ENCODE measurements at places on chromosomes 11 and 22. TPM values are rescaled to one million over a fixed set of nuclear protein-coding genes. Genes with fewer than 3 reads are reported as not detected.

Gene MS4A2
- total RNA-seq = not detected

Gene FXYD6
- total RNA-seq = 0.20 TPM

DNA sequence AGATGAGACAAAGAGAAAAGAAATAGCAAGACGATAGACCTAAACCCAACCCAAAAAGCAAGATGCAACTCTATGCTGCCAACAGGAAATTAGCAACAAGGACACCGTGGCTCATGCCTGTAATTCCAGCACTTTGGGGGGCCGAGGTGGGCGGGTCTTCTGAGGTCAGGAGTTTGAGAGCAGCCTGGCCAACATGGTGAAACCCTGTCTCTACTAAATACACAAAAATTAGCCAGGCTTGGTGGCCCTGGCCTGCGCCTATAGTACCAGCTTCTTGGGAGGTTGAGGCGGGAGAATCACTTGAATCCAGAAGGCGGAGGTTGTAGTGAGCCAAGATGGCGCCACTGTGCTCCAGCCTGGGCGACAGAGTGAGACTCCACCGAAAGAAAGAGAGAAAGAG is 24.3 kb upstream of the IL10RA start:
- no peak overlapping the region for H3K4me3 ChIP-seq
- no peak overlapping the region for H3K27ac ChIP-seq
- DNase-seq = no peak
- H3K4me1 ChIP-seq = peaks cover 35% of the 10 kb centered on the region

DNA sequence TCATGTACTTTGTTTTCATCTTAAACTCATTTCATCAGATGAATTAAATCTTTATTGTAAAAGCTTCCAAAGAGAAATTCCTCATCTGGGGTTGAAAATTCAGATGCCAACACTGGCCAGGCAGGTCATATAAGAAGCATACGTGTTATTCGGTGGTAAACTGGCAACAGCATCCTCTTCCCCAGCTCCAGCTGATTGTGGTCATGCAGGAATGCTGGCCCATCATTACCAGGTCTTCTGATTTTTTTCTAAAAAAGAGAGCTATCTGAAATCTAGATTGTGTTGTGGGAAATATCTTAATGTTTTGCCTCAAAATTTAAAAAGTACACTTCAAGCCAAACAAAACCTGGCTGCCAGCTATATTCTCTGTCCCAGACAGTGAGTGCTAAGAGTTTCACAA is 53.6 kb downstream of the ARFGAP2 start:
- no peaks in the 10 kb centered on the region for H3K4me1 ChIP-seq
- H3K4me3 ChIP-seq = no peak overlapping the region
- H3K27me3 ChIP-seq = no peaks in the 10 kb centered on the region
- no peaks in the 10 kb centered on the region for H3K36me3 ChIP-seq

DNA sequence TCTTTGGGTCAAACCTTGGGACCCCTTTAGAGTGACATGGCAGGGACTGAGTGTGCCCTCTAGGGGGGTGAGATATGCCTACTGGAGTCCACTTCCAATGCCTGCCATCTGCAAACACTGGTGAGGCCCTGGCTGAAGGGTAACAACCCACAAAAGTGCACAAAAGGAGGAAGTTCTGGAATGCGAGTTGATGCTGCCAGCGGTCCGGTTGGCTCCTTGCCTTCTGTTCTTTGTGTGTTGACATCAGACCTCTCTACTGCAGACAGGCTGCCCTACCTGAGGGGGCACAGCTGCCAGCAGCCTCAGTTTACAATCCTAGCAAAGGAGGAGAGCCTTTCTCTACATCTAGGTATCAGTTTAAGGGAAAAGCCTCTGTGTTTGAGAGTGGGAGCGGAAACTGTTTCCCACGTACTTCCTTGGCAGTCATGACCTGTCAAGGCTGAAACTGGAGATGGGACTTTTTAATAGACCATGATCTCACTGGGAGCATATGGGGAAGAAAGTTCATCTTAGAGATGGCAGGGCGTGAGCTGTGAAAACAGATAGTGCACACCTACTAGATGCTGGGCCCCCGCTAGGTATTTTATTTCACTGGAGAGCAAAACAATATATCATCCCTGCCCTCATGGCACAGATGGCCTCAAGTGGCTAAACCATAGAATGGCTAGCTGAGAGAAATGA is 27.2 kb downstream of the BMAL1 start:
- H3K27me3 ChIP-seq = no peaks in the 10 kb centered on the region
- peaks cover 35% of the 10 kb centered on the region for H3K36me3 ChIP-seq
- no peak for DNase-seq

GRCh38 chr11:119366690-119367620 is 14.5 kb downstream of the USP2 start:
- H3K27me3 ChIP-seq = peaks cover 56% of the 10 kb centered on the region
- H3K4me3 ChIP-seq = no peak overlapping the region
- H3K27ac ChIP-seq = no peak overlapping the region
- H3K4me1 ChIP-seq = peaks cover 20% of the 10 kb centered on the region

GRCh38 chr11:89168396-89168795 is 9.3 kb upstream of the TYR start:
- no peak overlapping the region for H3K4me3 ChIP-seq
- H3K4me1 ChIP-seq = no peaks in the 10 kb centered on the region
- H3K27ac ChIP-seq = no peak overlapping the region
